Neural progenitor cell (in vitro differentiated cells): ENCODE measurements at places on chromosomes 16 and 17.
A peak's percentile ranks its signal among the peaks of the same experiment; 100 is the strongest.

GRCh38 chr16:67013233-67013822, 15.6 kb upstream of the CBFB start:
- DNase-seq, result no peak

- DNase-seq, result no peak
These were observed 996 bp downstream of the STRADA start for GRCh38 chr17:63740464-63741142.

GRCh38 chr16:86806838-86807351, 228.5 kb downstream of the FOXL1 start:
- DNase-seq, result peak; percentile 49

DNA sequence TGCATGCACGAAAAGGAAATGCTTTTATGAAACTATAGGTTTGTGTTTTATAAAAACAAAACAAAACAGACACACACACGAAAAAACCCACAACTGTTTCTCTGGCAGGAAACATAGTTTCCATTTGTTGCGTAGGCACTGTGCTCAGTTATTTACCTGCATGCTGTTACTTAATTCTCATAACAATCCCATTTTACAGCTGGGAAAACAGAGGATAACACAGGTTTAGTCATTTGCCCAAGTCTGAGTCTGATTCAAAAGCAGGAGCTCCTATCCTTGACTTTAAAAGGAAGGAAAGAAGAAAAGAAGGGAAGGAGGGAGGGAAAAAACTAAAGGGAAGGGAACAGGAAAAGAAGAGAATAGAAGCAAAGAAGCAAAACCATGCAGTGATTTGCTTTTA, 117.4 kb downstream of the DNAH3 start:
- no peak for DNase-seq

GRCh38 chr17:32936894-32937500, 9.0 kb downstream of the TMEM98 start:
- peak; percentile 94 for DNase-seq

GRCh38 chr16:57976331-57976796, 5.4 kb upstream of the CNGB1 start:
- DNase-seq, result peak; percentile 46

DNA sequence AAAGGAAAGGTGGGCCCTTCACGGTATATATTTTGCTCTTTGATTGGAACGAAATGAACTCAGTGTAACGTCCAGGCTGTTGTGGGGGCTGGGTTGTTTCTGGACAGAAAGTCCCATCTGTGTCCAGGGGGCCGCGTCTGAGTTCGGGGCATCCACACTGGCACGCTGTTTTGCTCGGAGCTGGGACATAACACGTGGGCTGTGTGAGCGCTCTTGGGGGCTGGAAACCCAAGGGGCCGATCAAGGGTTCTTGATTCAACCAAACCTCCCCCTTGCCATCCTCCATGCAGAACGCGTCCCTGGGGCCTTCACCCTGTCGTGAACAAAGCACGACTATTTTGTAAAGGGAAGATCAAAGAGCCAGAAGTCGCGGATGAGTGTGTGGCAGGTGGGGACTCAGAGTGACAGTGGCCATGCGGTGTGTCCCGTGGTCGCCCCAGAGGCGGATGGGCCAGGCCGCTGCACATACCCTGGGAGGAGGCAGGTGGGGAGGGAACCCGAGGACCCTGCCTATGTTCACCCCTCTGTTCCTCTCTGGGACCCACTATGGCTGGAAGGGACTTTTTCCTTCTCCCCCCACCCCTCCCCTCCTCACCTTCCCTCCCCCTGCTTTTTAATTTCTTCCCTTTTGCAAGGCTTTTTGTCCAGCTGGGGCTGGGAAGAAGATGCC, 387.2 kb downstream of the SEC14L1 start:
- no peak for DNase-seq

- no peak for DNase-seq
These were observed 66.3 kb upstream of the DOC2B start for GRCh38 chr17:247767-248166.

DNA sequence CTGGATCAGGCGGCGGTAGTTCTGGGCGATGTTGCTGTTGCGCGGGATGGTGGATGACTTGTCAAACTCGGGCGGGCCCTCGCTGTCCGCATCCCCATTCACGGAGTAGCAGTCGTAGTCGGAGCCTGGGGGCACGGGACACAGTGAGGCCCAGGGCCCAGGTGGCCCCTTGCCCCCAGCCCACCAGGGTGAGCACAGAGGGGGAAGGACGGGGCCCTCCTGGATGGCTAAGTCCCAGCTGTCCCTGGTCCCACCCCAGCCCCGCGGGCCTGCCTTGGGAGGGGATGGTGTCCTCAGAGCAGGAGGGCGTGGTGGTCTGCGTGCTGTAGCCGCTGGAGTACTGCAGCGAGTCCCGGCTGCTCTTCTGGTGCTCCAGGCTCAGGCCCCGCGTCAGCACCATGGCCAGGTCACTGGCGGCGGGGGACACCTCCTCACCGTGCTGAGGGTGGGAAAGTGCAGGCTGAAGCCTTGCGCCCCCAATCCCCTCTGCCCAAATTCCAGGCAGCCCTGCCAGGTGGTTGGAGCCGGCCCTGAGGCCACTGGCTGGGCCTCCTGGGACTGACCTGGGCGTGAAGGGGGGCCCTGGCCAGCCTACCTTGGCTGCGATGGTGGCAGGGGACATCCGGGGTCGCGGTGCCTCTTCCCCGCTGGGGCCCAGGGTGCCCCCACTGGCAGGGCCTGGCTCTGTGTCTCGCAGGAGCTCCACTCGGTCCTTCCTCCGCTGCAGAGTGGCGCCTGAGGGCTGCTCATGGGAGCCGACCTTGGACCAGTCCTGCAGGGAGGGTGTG, 18.2 kb downstream of the IL34 start:
- DNase-seq, result no peak

GRCh38 chr16:78116946-78117345, 17.5 kb downstream of the WWOX start:
- DNase-seq, result no peak

- no peak for DNase-seq
These were observed 14.5 kb downstream of the NGFR start for GRCh38 chr17:49509588-49509917.

GRCh38 chr17:39763051-39763820, 25.5 kb downstream of the GRB7 start:
- no peak for DNase-seq

DNA sequence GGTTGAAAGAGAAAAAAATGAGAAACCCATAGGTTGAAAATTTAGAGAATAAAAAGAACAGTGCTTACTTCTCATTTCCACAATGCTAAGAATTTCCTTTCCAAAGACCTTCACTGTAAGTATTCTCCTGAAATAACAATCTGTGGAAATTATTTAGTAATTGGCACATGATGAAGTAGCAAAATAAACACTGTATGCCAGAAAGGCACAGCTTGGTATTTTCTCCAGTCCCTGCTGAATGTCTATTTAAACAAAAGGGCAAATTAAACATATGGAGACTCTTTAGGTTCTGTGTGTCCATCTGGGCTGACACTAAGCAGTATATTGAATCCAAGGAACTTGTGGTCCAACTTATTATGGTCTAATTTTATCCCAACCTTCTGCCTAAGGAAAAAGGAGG, 46.1 kb downstream of the CHCT1 start:
- no peak for DNase-seq

- DNase-seq, result no peak
These were observed 9.5 kb upstream of the TCF25 start for GRCh38 chr16:89863741-89864526.

- no peak for DNase-seq
These were observed 487 bp downstream of the SRL start for GRCh38 chr16:4241258-4241927.

- DNase-seq, result no peak
These were observed 5.6 kb downstream of the FBRS start for GRCh38 chr16:30663820-30664219.

DNA sequence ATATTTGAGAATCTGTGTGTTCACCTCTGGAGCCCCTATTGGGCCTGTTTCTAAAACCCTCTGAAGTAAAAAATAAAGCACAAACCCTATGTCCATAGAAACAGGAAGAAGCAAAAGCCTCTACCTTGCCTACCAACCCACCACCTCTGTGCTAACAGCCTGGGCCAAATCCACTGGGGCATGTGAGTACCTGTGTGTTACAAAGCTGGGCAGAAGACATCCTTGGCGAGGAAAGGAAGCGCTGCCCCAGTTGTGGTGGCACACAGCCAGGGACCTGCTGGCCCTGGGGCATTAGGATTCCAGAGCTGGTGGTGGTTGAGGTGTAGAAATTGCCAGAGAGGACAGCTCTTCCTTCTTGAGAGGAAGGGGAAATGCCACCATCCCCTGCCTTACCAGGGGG, 30.0 kb downstream of the MYO18A start:
- no peak for DNase-seq

DNA sequence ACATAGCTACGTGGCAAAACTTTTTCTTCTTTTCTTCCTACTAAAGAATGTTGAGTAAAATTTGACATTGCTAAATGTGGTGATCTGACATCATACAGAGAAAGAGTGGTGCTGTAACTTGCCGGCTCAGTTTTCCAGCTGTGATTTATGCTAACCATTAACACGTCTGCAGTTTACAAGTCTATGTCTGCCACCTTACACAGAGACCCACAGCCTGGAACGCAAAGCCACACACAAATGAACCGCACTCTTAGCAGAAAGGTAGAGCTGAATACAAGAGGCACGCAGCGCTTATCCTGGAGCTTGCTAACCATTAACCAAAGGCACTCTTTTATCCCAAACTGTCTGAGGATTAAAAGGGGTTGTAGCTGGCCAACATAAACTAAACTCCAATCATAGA, 31.9 kb downstream of the CACNG1 start:
- DNase-seq, result no peak

GRCh38 chr17:31674717-31675349, 184.2 kb downstream of the COPRS start:
- no peak for DNase-seq

DNA sequence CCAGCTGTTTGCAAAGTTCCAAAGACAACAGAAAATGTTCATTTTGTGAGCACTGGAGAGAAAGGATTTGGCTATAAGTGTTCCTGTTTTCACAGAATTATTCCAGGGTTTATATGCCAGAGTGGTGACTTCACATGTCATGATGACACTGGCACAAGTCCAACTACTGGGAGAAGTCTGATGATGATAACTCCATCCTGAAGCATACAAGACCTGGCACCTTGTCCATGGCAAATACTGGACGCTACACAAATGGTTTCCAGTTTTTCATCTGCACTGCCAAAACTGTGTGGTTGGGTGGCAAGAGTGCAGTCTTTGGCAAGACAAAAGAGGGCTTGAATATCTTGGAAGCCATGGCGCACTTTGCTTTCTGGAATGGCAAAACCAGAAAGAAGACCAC, 385.0 kb downstream of the CDH11 start:
- DNase-seq, result no peak

- DNase-seq, result no peak
These were observed 25.7 kb downstream of the CHD9 start for GRCh38 chr16:53080345-53081031.

GRCh38 chr17:78110363-78111015, 18.1 kb downstream of the TMC6 start:
- DNase-seq, result no peak

DNA sequence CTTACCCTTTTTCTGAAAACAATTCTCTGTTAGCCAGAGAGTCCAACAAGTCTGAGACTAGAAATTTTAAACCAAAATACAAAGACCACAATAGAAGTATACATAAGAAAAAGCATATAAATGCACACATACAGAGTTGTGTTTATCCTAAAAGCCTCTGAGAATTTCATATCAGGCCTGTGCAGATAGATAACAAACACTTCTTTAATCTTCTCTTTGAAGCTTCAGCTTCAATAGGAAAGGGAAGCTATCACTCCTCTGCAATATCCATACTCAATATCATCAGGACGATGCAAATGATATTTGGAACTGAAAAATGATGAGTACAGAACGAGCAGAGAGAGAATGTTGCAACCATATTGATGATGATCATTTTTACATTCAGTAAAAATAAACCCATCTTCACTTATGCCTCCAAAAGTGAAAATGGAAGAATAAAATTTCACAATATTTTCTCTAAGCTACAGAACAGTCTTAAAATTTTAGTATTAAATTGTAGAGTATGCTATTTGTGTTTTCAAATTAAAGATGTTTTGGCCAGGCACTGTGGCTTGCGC, 61.6 kb downstream of the SKAP1 start:
- no peak for DNase-seq

DNA sequence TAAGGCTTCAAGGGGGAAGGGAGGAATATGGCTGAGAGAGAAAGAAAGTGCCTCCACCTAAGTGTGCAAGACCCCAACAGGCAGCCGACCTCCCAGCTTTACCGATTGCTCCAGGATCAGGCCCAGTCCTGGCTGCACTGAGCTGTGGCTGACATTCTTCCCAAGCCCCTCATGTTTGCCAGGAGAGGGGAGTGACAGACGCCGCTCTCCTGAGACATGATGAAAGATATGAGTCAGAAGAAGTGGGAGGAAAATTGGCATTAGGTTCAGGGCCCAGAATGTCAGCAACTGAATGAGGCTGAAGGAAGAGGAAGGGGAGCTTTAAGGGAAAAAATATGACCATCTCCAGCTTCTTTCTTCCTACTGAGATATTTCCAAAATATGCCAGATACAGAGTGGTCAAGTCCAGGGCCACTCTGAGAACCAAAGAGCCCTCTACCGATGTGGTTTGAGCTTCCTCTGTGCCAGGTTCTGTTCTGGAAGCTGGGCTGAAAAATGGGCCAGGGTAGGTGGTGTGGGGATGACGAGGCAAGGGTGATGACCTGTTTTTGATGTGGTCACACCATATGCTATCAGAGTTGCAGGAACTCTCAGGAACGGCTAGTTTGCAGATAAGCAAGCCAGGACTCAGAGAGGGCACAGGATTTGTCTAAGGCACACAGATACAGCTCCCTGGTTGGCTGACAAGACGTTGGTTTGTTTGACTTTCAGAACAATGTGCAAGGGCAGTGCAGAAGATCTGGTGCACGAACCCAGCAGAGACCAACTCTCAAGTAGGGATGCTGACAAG, 176.7 kb downstream of the SOX9 start:
- no peak for DNase-seq

GRCh38 chr17:18960803-18961511, 9.0 kb downstream of the SLC5A10 start:
- peak; percentile 89 for DNase-seq

DNA sequence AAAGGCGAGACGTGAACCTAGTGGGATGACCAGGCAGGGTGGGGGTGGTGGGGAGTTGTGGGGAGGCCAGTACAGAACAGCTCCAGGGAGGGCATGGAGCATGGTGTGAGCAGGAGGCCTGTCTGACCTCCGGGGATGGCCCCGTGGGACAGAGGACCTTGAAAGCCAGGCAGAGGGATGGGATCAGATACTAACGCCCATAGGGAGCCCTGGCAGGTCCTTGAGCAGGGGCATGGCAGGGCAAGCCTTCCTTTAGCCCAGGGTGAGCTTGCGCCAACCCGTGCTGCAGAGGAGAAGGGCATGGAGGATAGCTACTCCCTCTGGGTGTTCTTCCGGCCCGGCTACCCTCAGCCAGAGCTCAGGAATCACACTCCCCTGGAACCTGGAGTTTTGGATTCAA, 35.3 kb downstream of the TMEM235 start:
- DNase-seq, result no peak

DNA sequence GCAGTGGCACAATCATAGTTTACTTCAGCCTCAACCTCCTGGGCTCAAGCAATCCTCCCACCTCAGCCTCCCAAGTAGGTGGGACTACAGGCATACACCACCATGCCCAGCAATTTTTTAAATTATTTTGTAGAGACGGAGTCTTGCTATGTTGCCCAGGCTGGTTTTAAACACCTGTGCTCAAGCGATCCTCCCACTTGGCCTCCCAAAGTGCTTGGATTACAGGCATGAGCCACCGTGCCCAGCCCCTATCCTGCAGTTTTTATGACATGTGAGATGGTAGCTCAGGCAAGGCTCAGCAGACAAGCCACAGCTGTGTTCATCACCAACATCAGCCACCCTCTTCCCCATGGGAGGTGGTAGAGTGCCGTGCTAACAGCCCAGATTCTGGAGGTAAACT, 46.2 kb upstream of the TNRC6A start:
- no peak for DNase-seq
